NB4 (cell line): ENCODE measurements at places on chromosomes 2 and 18.

GRCh38 chr18:54147439-54147838 lies 77.0 kb downstream of the MBD2 start:
- no peak for DNase-seq

GRCh38 chr2:168224346-168224745 lies 23.0 kb downstream of the STK39 start:
- no peak for DNase-seq

GRCh38 chr2:179263015-179263414 lies 1.6 kb downstream of the SESTD1 start:
- DNase-seq: peak; percentile 12

- DNase-seq: peak; percentile 51
Observed at GRCh38 chr18:70420146-70420898, 131.5 kb downstream of the SOCS6 start.

DNA sequence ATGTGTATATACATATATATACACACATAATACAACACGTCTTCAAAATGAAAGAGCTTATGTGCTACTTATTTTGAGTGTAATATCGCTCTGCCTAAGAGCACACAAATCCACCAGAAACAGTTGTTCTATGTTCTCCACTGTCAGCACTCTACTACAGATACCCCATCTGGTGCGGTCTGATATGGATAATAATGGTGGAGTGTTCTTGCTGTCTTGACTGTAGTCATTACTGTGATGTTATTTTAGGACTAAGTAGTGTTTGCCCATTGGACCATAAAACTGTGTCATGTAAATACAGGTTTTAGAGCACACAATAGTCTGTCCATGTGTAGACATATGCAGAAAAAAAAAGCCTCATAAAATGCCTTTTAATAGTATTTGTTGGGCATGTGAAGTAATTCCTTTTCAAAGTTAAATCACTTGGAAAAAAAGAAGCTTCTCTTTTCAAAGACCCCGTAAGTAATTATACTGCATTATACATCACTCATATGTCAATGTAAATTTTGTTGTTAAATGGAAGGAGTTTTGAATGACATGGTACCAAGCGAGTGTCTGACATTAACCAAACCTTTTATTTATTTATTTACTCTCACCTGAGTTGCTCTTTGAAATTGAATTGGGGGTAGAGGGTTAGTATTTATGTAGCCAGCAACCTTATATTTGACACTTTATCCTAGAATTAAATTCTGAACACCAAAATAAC lies 1249.2 kb upstream of the ZEB2 start:
- no peak for DNase-seq

DNA sequence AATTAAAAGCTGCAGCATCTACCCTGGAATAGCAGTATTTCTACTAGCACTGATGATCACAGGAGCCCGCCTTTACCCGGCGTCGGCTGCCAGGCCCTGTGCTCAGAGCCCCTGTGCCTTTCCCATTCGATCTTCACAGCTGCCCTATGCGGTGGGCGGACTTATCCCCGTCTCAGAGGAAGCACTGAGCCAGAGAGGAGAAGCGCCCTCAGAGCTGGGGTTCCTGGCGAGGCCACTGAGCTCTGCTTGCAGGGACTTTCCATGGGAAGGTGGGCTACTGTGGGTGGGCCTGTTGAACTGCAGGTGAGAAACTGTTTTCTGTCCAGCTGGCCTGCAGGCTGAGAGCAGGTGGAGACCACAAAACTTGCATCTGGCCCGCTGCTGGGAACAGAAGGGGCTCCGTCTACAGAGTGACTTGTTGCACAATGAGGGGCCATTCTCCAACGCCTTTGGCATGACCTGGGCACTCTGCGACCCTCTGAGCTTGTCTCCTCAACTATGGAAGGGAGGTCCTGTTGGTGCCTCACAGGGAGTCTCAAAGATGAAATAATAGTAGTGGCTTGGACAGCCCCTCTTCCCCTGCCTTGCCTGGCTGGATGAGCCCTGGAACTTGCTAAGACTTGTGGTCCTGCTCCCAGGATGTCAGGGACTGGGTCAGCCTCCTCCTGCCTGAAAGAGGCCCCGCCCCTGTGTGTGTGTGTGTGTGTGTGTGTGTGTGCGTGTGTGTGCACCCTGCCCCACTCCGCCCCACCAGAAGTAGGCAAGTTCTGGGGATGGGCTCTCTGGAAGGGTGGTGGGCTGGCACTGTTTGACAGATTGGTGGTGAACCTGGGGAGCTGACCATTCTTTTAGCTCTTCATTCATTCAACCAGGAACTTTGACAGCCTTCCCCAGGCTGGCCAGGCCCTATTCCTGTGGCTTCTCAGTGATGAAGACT lies 32.7 kb downstream of the GLI2 start:
- DNase-seq: no peak

- DNase-seq: peak; percentile 56
Observed at GRCh38 chr2:170715932-170716777, 1.0 kb downstream of the SP5 start.

DNA sequence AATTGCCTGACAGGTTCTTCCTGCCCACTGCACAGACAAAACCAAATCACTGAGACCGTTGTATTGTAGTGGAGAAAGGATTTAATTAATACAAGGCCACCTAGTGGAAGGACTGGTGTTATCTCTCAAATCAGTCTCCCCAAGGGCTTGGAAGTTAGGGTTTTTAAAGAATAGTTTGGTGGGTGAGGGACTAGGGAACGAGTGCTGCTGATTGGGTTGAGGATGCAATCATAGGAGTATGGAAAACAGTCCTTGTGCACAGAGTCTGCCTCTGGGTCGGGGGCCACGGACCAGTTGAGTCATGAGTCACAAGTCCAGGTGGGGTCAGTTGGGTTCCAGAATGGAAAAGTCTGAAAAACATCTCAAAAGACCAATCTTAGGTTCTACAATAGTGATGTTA lies 89.1 kb downstream of the B3GNT2 start:
- DNase-seq: peak; percentile 18

DNA sequence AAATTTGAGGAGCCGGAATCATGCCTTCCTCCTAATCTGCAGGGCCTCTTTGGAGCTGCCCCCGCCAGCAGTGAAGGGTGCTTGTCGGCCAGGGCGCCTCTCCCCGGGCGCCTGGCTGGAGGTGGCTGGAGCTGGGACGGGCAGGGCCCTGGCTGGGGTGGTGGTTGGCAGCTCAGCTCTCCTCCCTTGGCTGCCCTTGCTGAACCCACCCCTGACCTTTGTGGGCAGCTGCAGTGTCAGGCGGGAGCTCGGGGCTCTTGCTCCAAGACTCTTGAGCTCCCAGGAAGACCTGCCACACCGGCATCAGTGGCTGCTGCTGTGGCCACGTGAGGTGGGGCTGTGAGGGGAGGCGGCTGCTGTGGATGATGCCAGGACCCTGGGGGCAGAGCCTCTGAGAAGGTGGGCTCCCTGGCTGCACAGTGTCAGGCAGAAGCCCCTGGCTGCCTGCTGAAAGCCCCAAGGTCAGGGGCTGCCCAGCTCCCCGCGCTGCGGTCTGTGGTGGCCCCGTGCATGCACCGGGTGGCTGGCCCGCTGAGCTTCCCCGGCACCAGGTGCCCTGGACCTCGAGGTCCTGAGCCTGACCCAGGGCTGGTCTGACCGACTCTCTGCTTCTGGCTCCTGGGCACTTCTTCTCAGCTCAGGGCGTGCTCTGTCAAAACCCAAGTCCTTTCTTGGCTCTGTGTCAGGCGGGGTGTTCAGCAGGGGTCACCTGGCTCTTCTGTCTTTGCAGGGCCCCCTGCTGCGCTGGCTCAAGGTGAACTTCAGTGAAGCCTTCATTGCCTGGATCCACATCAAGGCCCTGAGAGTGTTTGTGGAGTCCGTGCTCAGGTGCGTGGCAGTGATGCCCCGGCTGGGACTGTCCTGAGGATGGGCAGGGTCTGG lies 34.5 kb downstream of the PDIA6 start:
- DNase-seq: no peak

DNA sequence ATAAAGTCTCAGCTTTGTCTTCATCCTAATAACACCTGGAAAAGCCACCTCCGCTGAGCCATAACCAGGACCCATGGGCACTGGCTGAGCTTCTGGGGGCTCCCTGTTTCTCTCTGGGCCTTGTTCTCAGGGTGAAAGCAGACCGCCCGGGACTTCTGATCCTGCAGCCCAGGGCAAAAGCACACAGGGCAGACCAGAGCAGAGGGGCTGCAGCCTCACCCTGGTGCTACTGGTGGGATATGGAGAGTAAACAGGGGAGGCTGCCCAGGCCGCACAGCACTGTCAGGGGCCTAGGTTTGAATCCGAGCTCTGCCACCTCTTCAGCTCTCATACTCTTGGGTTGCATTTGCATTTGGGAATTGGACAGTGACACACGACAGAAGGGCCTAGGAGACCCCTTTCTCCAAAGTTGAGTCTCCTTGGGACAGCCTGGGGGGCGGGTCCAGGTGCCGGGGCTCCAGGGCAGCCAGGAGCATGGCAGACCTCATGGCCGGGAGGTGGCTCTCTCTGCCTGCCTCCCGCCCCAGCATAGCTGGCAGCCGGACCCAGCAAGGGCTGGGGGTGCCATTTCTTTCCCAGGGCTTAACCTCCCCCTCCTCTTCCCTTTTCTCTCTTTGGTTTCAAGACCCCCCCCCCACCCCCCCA lies 164.9 kb downstream of the INHBB start:
- no peak for DNase-seq

DNA sequence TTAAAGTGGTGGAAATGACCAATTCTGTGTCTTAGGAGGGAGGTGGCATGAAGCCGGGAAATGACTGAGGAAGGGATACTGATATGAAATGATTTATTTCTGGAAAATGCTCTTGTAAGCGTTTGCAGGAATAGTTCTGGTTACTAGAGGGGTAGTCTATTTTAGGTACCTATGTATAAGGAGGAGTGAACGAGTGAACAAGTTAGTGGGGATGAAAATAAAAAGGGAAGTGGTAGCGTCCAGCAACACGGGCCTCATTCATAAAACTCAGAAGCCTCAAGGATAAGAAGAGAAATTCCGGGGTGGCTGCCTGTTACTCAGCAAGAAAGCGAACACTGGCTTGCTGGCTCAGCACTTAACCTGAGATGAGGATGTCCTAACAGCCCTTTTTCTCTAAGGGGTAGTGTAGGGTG lies 303.3 kb downstream of the NCKAP5 start:
- no peak for DNase-seq

DNA sequence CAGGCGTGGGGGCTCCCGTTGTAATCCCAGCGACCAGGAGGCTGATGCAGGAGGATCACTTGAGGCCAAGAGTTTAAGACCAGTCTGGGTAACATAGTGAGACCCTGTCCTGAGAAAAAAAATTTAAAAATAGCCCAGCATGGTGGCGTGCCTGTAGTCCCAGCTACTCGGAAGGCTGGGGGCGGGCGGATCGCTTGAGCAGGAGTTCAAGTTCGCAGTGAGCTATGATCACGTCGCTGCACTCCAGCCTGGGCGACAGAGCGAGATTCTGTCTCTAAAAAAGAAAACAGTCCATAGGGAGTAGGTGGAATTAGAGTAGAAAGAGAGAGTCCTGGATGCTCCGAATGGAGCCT lies 325 bp upstream of the TTLL4 start:
- no peak for DNase-seq

DNA sequence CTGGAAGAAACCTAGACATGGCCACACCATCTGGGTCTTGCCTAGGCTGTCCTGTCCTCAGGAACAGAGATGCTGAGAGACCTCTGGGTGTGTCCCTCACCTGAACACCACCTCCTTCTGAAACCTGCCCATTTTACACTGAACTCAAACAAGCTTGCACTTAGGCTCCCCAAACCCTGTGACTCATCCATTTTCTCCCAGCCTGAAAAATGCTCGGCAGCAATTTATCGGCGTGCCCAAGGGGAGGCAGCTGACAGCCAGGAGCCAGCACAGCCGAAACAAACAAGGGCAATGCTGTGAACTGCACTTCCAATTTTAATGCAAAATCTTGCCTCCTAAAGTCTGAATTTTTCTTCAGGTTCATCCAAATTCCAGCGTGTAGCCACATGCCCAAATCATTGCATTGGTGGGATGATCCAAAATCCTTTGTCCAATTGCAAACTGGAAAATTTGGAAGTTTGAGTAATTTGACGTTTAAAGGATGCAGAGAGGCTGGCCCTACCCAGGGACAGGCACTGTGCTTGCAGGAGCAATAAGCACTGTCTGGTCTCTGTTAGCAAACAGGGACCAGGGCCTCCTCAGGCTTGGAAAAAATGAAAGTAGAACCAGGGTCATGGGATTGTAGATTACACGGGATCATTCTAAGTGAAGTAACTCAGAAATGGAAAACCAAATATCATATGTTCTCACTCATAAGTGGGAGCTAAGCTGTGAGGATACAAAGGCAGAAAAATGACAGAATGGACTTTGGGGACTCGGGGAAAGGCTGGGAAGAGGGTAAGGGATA lies 67.7 kb downstream of the GALNT14 start:
- no peak for DNase-seq

DNA sequence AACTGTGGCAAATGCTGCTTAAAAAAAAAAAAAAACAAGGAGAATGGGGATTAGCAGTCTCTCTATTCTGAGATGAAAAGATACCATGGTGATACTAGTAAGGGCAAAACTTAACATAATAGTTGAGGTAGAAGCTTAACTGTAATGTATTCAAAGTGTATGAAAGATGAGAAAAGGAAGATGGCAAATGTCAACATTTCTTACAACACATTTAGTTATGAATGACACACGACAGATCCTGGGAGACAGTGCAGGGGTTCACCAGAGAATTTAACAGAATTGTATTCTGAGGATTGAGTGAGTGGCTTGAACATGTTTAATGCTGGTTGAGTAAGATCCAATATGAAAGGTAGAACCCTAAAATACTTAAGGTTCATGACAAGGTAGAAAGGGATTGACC lies 52.7 kb downstream of the CUL3 start:
- no peak for DNase-seq

DNA sequence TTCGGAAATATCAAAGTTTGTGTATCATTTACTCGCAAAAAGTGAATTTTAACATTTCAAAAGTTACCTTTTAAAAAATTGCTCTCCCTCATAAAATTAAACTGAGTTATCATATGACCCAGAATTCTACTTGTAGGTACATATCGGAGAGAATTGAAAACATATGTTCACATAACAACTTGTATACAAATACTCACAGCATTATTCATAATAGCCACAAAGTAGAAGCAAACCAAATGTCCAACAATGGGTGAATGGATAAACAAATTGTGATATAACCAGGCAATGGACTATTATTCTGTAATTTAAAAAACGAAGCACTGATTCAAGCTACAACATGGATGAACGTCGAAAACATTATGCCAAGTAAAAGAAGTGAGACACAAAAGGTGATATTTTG lies 412.0 kb upstream of the TCF4 start:
- no peak for DNase-seq

GRCh38 chr2:20180676-20181648 lies 44.0 kb downstream of the SDC1 start:
- no peak for DNase-seq

DNA sequence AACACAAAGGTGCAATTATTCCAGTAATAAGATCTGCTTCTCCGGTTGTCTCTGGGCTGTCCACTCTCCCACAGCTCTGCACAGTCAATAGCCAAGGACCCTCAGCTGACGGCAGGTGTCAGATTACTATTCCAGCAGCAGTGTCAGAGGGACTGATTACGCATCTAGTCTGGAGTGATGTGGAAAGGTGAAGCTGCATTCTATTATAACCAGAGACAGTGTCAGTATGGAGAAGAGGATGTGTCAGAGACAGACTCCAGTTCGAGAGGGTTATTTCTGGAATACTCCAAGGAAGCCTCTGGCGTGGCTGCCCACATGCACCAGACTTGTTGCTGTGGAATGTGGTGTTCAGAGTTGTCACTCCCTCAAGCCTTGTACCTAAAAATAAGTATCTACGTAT lies 163.6 kb upstream of the TMEM200C start:
- DNase-seq: no peak

GRCh38 chr2:213167271-213167930 lies 16.0 kb upstream of the IKZF2 start:
- DNase-seq: no peak
